ENCODE measurements at places on chromosomes 1 and 21. TPM values are rescaled to one million over a fixed set of nuclear protein-coding genes. Genes with fewer than 3 reads are reported as not detected.

GRCh38 chr1:183012301-183012994 is 10.8 kb upstream of the LAMC1 start:
- DNase-seq: no peak
- H3K36me3 ChIP-seq: no peaks in the 10 kb centered on the region
- H3K4me3 ChIP-seq: no peak overlapping the region

- H3K4me1 ChIP-seq: no peaks in the 10 kb centered on the region
- H3K27ac ChIP-seq: no peak overlapping the region
- no peak for DNase-seq
- no peaks in the 10 kb centered on the region for H3K36me3 ChIP-seq
Observed at GRCh38 chr1:64348270-64348960, 121.5 kb upstream of the CACHD1 start.

DNA sequence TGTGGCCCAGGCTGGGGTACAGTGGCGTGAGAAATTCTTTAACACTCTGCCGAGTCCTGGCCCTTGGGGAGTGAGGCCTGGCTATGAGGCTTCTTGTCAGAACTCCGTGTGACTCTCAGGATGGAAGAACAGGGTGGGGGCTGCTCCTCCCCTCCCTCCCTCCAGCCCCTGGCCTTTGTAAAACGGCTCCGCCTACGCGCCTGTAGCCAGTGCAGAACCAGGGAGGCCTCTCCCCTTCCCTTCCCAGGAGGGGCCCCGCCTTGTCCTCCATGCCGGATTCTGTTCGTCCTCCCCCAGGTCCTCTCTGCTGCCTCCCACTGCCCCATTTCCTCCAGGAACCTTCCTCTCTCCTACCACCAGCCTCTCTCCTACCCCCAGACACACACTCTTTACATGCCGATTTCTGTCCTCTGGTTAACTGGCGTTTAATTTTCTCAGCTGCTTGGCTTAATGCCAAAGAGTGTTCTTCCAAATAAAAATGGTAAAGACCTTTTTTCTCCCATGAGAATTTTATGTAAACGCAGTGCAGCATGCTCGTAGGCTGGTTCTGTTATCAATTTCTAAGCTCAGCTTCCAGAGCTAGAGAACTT is 21.0 kb downstream of the PDE9A start:
- peaks cover under 1% of the 10 kb centered on the region for H3K27me3 ChIP-seq
- H3K4me3 ChIP-seq: no peak overlapping the region
- peaks cover 15% of the 10 kb centered on the region for H3K4me1 ChIP-seq
- no peak overlapping the region for H3K27ac ChIP-seq

- H3K36me3 ChIP-seq: no peaks in the 10 kb centered on the region
- no peak for DNase-seq
- no peak overlapping the region for H3K4me3 ChIP-seq
- H3K27me3 ChIP-seq: no peaks in the 10 kb centered on the region
- no peak overlapping the region for H3K27ac ChIP-seq
Observed at GRCh38 chr1:234527346-234527745, 48.4 kb upstream of the TARBP1 start.

DNA sequence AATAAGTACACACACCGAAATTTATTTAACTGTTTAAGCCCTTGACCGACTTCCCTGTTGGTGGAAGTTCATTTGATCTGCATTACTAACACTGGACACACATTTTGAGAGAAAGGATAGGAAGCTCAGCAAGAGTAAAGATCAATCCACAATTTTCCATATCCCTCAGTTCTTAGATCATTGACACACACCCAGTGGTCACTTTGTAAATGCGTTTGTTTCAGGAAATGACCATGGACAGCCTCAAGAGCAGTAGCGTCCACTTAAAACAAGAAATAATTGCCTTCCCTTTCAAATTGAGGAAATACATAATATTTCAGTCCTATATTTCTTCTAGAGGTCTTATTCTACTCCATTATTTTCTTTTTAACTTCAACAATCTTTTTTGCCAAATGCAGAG is 511.5 kb upstream of the PTBP2 start:
- H3K4me3 ChIP-seq: no peak overlapping the region
- H3K36me3 ChIP-seq: no peaks in the 10 kb centered on the region
- no peaks in the 10 kb centered on the region for H3K4me1 ChIP-seq
- H3K27ac ChIP-seq: no peak overlapping the region

- no peak overlapping the region for H3K4me3 ChIP-seq
- no peak for DNase-seq
- H3K27ac ChIP-seq: no peak overlapping the region
- H3K4me1 ChIP-seq: no peaks in the 10 kb centered on the region
- peaks cover 10% of the 10 kb centered on the region for H3K27me3 ChIP-seq
Observed at GRCh38 chr1:3981261-3981660, 81.2 kb upstream of the C1orf174 start.

The TAL1 gene
- not detected for total RNA-seq

The LCE1A gene
- total RNA-seq: not detected

The SELP gene
- 0.45 TPM for total RNA-seq

The NUP210L gene
- total RNA-seq: 0.17 TPM

The TINAGL1 gene
- total RNA-seq: not detected

The PARS2 gene
- total RNA-seq: 3.9 TPM

All from activated naive CD8-positive, alpha-beta T cell treated with anti-CD3 and anti-CD28 coated beads, Interleukin-2, amount 10 ng/mL, durations not matched to agents 7 days and 5 days (primary cell).